ENCODE measurements at places on chromosomes 5 and 9. TPM values are rescaled to one million over a fixed set of nuclear protein-coding genes. Genes with fewer than 3 reads are reported as not detected.

SARDH gene
- 2.2 TPM for total RNA-seq

ENC1 gene
- 755 TPM for total RNA-seq

FREM1 gene
- 1.7 TPM for total RNA-seq

PDZD2 gene
- 39.1 TPM for total RNA-seq

RNF44 gene
- total RNA-seq, result 13.5 TPM

SH3TC2 gene
- 0.49 TPM for total RNA-seq

TNC gene
- total RNA-seq, result 92.0 TPM

SLC25A48 gene
- total RNA-seq, result 1.2 TPM

MSX2 gene
- total RNA-seq, result not detected

SMC2 gene
- total RNA-seq, result 18.4 TPM

MOB3B gene
- total RNA-seq, result 7.6 TPM

WNT8A gene
- under 0.01 TPM for total RNA-seq

SLC1A1 gene
- 48.9 TPM for total RNA-seq

BTNL3 gene
- not detected for total RNA-seq

FBP2 gene
- total RNA-seq, result not detected

FOXD4L5 gene
- not detected for total RNA-seq

OLFM1 gene
- total RNA-seq, result 75.5 TPM

ADAMTS2 gene
- 1.7 TPM for total RNA-seq

IRX4 gene
- not detected for total RNA-seq

TLX3 gene
- total RNA-seq, result not detected

CDC20B gene
- 0.25 TPM for total RNA-seq

S100Z gene
- not detected for total RNA-seq

PRRT1B gene
- total RNA-seq, result not detected

SPATA31A7 gene
- total RNA-seq, result not detected

FAM163B gene
- 18.9 TPM for total RNA-seq

LCN1 gene
- not detected for total RNA-seq

GAS1 gene
- total RNA-seq, result 26.8 TPM

COL15A1 gene
- 8.4 TPM for total RNA-seq

IRX1 gene
- total RNA-seq, result 0.25 TPM
